Kidney capillary endothelial cell (primary cell): ENCODE measurements at places on chromosomes 16 and 17.

DNA sequence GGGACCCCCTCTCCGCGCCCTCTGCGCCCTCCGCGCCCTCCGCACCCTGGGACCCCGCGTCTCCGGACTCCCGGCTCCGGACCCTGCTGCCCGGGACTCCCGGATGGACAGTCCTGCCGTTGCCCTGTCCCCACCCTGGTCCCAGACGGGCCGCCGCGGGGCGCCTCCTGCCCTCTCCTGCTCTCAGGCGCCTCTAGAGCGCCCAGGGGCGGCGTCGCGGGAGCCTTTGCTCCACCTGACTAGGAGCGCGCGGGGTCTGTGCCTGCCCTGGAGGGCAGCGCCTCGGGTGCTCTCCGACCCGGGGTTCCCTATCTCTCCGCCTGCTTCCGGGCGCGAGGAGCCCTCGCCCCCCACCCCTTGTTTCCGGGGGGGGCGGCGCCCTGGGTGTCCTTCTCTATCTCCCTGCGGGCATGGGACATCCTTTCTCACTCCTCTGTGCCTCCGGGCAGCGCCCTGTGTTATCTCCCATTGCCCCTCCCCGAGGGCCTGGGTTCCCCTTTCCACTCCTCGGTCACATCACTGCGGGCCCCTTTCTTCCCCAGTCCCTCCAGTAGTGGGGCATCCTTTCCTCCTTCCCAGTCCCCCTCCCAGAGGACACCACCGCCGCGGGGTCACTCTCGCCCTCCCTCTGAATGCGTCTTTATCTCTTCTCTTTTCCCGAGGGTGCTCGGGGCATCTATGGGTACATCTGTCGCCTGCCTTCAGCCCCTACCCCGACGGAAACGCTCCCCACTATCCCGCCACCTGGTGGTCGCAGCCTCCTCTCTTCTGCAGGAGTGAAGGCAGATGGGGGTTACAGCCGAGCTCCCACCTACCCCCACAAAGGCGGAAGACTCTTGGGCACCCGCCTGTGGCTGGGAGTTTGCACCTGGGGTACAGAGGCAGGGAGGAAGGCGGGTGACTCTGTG is 875 bp downstream of the PRKCB start:
- DNase-seq = no peak

DNA sequence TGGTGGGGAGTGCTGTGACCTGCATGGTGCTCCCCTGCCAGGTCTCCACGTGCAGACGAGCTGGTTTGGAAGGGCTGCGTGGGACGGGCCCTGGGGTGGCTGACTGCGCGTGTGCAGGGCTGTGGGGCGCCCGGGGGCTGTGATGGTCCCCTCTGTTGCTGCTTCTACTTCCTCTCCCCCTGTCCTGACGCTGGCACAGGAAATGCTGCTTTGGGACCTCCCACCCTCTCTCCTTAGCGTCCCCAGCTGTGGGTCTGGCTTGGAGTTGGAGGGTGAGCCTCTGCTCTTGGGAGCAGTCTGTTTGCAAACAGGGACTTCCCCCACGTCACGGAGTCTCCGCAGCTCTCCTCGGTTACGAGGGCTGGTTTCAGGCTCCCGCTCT is 35.2 kb downstream of the TSC2 start:
- DNase-seq = no peak

- no peak for DNase-seq
Observed at GRCh38 chr17:74480290-74480689, 13.9 kb downstream of the CD300A start.

GRCh38 chr17:82232876-82233785 is 4.3 kb downstream of the SLC16A3 start:
- DNase-seq = no peak

DNA sequence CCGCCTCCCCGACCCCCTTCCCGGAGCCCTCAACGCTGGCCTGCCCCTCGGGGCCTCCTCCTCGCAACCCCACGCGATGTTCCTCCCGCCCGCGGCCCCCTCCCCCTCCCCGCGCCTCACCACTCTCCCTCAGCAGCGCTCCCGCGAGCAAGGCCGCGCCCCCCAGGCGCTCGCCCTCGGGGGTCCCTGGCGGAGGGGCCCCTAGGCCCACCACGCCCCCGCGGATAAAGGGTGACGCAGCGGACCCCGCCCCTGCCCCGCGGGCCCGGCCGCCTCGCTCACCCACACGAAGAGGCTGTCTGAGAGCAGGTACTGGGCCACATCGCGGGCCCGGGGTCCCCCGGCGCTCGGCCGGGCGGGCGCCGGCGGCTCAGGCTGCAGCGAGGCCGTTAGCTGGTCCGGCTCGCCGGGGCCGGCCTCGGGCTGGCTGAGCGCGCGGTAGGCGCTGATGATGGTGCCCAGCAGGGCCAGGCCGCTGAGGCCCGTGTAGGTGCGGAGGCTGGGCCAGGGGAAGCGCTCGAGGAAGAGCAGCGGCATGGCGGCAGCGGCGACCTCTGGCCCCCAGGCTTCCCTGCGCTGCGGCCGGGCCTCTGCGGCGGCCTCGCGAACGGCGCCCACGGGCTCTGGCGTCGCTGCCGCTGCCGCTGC is 430 bp downstream of the AMFR start:
- DNase-seq = no peak

DNA sequence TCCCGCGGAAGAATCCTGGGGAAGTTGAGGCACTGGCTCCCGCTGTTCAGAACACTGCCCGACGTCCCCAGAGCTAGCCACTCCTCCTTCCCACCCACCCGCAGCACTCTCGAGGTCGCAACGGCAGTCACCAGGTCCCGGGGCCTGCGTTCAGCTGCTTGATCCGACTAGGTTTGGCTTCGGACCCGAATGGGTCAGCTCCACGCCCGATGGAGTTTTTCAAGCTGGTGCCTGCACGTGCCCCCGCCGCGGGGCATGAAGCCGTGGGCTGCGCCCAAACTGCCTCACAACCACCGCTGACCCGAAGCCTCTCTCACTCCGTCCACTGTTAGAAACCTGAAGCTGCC is 12.4 kb upstream of the ODF4 start:
- no peak for DNase-seq

DNA sequence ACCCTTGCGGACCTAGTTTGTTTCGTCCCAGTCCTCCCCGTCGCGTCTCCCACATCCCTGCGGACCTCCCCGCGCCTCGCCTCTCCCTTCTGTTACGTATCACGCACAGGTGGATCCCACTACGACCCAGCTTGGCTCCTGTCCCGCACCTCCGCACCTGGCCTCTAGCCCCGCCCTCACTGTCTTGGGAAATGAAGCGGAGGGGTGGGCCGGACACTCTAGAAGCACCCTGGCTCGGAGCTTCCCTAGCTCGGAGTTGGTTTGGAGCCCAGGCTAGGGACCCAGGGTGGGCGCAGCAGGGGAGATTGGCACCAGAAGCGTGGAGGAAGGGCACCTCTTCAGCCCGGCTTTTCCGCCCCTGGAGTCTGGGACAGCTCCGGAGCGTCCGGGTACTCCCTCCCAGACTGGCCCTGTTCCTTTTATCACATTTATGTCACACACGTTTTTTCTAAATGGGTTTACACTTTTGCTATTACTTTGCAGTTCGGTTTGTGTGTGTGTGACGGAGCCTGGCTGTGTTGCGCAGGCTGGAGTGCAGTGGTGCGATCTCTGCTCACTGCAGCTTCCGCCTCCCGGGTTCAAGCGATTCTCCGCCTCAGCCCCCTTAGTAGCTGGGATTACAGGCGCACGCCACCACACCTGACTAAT is 1.4 kb upstream of the CEMP1 start:
- no peak for DNase-seq

DNA sequence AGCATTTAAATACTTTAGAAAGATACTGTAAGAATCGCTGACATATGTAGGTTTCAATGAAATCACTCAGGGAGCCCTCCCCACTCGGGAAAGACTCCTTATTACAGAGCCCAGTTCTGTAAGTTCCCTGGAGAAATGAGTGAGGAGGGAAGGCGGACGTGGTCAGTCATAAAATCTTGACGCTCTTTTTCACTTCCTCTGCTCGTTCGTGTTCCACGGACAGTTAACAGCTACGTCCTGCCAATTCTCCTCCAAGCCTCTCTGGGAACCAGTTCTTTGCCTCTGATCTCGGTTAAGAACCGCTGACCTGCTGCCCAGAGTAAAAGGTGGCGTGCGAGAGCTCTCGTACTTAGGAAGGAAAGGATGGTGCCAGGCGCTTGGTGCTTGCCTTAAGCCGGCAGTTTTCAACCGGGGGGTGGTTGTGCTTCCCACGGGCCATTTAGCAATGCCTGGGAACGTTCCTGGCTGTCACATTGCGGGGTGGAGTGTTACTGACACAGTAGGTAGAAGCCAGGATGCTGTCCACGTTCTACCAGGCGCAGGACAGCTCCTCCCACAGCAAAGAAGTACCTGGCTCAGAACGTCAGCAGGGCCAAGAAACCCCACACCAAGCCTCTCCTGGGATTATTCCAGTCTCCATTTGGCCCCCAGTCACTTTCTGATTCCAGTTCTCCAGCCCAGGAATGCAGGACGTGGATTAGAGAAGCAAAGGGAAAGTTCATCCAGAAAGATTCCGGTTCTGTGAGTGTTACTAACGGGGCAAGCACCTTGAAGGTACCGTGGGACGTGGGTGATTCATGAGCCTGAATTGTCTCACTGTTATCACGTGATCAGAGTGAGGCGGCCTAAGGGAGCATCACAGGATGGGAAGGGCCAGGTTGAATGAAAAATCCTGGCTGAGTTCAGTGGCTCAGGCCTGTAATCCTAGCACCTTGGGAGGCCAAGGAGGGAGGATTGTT is 87.7 kb downstream of the MRM3 start:
- DNase-seq = peak; percentile 7

GRCh38 chr17:45640141-45640850 is 143.8 kb upstream of the CRHR1 start:
- DNase-seq = peak; percentile 73

DNA sequence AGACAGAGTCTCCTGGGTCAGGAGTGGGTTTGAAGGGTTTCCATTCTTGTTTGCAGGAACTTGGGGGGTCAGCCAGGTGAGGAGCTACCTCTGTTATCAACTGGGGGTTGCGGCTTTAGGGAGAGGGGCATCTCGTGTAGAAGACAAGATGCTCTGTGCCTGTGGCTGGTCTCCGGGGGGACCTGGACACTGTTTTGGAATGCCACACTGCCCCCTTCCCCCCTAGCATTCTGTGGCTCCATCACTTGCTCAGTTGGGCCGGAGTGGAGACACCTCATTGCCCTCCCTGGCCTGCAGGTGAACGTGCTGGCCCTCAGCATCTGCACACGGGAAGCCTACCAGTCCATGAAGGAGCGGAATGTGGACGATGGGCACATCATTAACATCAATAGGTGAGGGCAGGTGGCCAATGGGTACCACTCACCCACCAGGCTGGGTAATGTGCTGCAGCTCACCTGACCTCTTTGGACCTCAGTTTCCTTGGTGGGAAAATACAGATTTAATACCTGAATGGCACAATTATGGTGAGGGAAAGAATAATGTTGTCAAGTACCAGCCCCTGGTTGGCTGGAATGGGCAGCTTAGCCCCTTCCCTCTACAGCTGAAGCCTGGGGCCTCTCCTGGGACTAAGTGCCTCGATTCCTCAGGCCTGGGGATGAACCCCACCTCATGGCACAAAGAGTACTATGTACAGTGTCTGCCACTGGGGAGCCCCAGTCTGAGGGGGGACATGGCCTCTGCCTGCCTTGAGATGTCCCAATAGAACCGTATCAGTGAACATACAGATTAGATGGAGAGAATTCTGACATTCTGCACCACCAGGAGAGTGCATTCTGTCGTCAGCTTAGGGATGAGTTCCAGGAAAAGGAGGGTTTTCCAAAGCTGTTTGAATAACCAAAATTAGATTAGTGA is 3.3 kb upstream of the MRM1 start:
- no peak for DNase-seq

GRCh38 chr17:82882715-82883418 is 43.0 kb upstream of the ZNF750 start:
- no peak for DNase-seq

- peak; percentile 42 for DNase-seq
Observed at GRCh38 chr16:9647981-9648701, 534.1 kb downstream of the GRIN2A start.

GRCh38 chr16:27083861-27084261 is 17.1 kb downstream of the C16orf82 start:
- DNase-seq = no peak

DNA sequence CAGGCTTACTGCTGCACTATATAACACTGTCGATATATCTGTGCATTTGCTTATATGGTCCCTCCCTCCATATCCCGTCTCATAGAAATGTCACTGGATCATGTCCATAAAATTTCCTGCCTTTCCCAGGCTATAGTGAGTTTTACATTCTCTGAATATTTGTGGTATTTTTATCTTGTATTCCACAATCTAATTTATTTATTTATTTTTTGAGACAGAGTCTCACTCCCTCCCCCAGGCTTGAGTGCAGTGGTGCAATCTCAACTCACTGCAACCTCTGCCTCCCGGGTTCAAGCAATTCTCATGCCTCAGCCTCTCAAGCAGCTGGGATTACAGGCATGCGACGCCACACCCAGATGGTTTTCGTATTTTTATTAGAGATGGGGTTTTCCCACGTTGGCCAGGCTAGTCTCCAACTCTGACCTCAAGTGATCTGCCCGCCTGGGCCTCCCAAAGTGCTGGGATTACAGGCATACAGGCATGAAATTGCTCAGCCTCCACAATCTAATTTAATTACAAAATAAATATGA is 12.9 kb downstream of the TRIM37 start:
- DNase-seq = no peak
